Tibial nerve (tissue), 4 donors: ENCODE measurements at places on chromosomes 5 and 9.

DNA sequence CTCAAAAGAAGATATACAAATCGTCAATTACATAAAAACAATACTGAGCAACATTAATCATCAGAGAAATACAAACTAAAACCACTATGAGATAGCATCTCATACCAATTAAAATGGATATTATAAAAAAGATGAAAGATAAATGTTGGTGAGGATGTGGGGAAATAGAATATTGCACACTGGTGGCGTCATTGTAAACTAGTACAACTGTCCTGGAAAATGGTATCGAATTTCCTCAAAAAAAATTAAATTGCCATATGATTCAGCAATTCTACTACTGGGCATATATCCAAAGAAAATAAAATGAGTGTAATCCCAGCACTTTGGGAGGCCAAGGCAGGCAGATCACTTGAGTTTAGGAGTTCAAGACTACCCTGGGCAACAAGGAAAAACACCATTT is 326.0 kb upstream of the FTMT start:
- H3K27me3 ChIP-seq, result no peaks in the 10 kb centered on the region
- no peaks in the 10 kb centered on the region for H3K4me1 ChIP-seq
- no peak overlapping the region for H3K4me3 ChIP-seq
- no peak for DNase-seq

- no peak for DNase-seq
- no peak overlapping the region for H3K4me3 ChIP-seq
- H3K36me3 ChIP-seq, result no peaks in the 10 kb centered on the region
- H3K27ac ChIP-seq, result no peak overlapping the region
- H3K27me3 ChIP-seq, result no peaks in the 10 kb centered on the region
- H3K4me1 ChIP-seq, result no peaks in the 10 kb centered on the region
Observed at GRCh38 chr5:62581836-62582597, 3.4 kb downstream of the LRRC70 start.

DNA sequence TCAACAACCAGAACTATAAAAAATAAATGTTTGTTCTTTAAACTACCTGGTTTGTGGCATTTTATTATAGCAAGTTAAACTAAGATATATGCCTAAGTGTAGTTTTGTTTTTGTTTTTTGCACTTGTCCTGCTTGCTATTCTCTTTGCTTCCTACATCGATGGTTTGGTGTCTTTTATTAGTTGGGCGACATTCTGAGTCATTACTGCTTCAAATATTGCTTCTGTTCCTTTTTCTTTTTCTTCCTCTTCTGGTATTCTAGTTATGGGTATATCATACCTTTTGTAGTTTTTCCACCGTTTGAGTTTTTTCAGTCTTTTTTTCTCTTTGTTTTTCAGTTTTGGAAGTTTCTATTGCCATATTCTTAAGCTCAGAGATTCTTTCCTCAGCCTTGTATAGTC is 86.9 kb downstream of the MACIR start:
- H3K27me3 ChIP-seq, result no peaks in the 10 kb centered on the region
- no peak overlapping the region for H3K27ac ChIP-seq
- no peak overlapping the region for H3K4me3 ChIP-seq
- no peaks in the 10 kb centered on the region for H3K36me3 ChIP-seq

GRCh38 chr9:109082091-109082620 is 37.6 kb downstream of the TMEM245 start:
- no peak overlapping the region for H3K4me3 ChIP-seq
- H3K27ac ChIP-seq, result no peak overlapping the region
- H3K4me1 ChIP-seq, result peaks cover 4% of the 10 kb centered on the region
- no peaks in the 10 kb centered on the region for H3K27me3 ChIP-seq

DNA sequence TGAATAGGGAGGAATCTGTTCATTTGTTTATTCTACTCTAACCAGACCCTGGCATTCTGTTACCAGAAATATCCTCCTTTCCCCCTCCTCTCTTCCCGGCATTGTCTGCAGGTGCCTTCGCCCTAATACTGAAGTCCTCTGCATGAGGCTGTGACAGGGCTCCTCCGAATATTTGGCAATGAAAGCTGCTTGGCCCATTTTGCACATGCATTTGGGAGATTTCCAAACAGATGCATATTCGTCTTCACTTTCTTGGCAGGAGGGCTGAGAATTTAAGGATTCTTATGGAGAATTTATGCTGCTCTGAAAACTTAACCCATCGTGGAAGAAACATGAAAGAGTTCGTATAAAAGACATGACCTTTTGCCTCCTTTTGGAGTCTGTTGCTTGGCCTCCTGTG is 484.0 kb downstream of the ZNF608 start:
- H3K4me1 ChIP-seq, result no peaks in the 10 kb centered on the region
- no peak for DNase-seq
- no peaks in the 10 kb centered on the region for H3K36me3 ChIP-seq
- H3K27ac ChIP-seq, result no peak overlapping the region
